Stimulated activated CD4-positive, alpha-beta T cell treated with anti-CD3 and anti-CD28 coated beads, Interleukin-1b, Interleukin-23, amount 100 ng/mL, for 1 hour (primary cell): ENCODE measurements at places on chromosomes 6 and 20.

DNA sequence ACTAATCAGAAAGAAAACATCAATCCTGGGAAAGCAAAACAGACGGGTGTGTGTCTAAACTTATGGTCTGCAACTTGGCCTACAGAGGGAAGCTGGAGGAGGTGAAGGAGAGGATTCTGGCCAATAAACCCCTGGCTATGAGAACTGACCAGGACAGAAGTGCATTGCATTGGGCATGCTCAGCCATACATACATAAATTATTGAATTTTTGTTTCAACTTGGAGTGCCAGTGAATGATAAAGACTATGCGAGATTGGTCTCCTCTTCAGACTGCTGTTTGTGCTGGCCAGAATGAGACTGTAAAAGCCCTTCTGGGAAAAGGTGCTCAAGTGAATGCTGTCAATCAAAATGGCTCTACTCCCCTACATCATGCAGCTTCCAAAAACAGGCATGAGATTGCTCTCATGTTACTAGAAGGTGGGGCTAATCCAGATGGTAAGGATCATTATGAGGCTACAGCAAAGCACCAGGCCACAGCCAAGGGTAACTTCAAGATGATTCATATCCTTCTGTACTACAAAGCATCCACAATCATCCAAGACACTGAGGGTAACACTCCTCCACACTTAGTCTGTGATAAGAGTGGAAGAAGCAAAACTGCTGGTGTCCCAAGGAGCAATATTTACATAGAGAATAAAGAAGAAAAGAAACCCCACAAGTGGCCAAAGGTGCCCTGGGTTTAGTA, 17.4 kb downstream of the ADNP start:
- DNase-seq: no peak

GRCh38 chr6:128124713-128125112, 223.9 kb upstream of the THEMIS start:
- DNase-seq: no peak

GRCh38 chr6:9982215-9982614, 432.7 kb downstream of the TFAP2A start:
- DNase-seq: no peak

DNA sequence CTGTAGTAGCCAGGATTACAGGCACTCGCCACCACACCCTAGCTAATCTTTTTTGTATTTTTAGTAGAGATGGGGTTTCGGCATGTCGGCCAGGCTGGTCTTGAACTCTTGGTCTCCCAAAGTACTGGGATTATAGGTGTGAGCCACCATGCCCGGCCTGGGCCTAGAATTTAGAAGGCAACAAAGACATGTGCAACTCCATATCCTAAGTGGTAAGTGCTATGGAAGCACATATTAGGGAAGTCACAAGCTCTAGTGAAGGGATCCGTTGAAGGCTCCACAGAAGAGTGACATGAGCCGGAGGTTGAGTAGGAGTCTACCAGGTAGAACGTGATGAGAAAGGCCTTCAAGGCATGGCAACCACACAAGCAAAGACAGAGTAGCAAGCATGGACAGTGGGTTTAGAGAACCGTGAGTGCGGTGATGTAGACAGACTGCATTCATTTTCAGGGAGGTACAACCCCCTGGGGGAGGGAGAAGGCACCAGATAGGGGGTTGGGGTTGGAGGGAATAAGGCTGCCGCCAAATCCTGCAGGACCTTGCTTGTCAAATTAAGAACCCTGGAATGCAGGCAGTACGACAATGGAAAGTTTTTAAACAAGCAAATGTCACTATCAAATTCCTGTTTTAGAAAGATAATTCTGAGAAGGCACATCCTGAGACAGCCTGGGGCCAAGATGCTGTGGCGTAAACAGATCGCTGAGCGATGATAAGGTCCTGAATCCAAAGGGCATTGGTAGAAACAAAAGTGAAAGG, 50.2 kb downstream of the ARHGAP18 start:
- no peak for DNase-seq

- DNase-seq: no peak
These were observed 256 bp upstream of the OVOL2 start for GRCh38 chr20:18057994-18058349.

DNA sequence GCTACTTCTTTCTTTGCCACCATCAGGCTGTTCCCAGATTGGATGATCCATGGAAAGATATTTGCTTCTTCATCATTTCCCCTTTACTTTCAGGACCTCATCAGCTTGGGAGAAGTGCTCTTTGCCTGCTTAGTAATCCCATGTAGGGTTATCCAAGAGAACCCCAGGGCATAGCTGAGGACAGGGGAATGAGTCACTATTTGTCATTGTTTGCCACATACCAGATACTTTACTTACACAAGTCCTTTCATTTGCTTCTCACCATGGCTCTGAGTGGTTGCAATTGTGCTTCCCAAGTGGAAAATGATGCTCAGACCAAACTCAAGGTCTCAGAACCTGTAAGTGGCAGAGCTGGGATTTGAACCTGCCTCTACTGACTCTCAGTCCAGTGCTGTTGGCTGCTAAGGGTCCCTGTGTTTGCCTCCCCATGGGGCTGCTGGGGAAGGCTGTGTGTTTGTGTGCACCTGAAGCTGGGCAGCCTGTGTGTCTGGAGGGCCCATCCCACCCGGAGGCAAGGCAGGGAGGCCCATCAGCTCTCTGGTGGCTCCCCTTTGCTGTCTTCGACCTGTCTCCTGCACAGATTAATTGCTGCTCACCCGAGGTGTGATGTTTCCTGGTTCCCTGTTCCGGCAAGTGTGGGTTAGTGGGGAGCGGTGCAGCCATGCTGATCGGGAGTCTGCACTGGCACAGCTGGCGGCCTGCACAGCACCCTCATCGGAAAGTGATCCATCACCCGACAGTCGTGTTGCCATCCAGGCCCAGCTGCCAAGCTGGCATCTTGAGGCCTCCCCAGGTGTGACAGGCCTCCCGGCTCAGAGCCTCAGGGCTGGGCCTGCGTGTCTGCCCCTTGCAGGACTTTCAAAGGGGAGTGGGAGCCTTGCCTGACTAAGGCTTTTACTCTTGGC, 228.8 kb downstream of the DHX35 start:
- DNase-seq: no peak

GRCh38 chr6:108518714-108519576, 41.8 kb upstream of the FOXO3 start:
- DNase-seq: no peak

- no peak for DNase-seq
These were observed 8.5 kb downstream of the ISM1 start for GRCh38 chr20:13229538-13229937.

DNA sequence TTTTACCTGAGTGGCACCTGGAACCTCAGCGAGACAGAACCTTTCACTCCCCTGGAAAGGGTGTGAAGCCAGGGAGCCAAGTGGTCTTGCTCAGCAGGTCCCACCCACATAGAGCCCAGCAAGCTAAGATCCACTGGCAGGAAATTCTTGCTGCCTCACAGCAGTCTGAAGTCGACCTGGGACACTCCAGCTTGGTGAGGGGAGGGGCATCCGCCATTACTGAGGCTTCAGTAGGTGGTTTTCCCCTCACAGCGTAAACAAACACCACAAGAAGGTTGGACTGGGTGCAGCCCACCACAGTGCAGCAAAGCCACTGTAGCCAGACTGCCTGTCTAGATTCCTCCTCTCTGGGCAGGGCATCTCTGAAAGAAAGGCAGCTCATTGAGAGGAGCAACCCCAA, 134.7 kb upstream of the RSPO3 start:
- no peak for DNase-seq

DNA sequence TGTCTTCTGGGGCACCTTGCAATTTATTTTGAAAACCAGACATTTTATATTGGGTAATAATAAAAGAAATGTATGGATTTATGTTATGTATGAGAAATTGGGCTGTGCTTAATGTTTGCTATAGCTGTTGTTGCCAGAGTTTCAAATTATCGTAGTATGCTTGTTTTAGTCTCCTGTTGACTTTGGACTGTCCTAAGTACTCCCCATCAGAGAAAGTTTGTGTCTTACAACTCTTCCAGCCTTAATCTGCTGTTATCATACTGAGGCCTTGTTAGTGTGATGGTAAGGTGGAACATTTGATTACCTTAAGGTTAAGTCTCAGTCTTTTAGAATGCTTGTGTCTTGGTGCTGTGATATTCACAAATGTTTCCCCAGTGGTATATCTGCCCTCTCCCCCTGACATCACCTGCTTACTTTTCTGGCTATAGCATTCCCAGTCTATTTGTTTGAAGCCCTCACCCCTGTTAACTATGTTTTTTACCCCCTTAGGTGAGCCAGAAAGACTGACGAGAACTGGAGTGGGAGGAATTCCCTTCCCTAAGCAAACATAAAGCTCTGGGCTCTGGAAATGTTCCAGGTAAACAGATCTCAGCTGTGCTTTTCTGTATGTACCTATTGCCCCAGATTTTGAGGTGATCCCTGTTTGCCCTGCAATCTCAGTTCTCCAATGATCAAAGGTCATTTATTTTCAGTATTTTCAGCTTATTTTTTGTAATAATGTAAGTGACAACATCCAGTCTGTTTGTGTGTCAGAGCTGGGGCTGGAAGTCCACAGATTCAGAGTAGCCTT, 581.1 kb upstream of the CITED2 start:
- DNase-seq: no peak

DNA sequence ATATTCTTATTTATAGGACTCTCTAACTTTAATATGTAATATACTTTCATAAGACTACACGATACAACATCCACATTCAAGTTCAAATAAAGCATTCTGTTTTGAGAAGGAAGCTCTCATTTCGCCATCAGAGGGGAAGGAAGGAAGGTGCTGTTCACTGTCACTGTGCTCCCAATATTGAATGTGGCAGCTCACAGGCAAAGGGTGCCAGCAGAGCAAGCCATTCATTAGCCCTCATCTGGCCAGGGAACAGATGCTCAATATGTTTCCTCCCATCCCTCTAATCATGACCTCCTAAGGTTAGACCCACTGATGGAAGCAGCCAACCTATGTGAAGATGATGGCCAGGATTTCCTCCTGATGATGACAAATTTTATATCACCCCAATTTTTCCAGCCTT, 154.4 kb downstream of the DST start:
- DNase-seq: no peak

GRCh38 chr6:33314515-33314942, 651 bp upstream of the TAPBP start:
- DNase-seq: peak; percentile 42
